HL-60 (cell line): ENCODE measurements at places on chromosomes 4 and X.

- DNase-seq = peak; percentile 92
Measured at GRCh38 chr4:76090241-76090691, 15.8 kb downstream of the ART3 start.

DNA sequence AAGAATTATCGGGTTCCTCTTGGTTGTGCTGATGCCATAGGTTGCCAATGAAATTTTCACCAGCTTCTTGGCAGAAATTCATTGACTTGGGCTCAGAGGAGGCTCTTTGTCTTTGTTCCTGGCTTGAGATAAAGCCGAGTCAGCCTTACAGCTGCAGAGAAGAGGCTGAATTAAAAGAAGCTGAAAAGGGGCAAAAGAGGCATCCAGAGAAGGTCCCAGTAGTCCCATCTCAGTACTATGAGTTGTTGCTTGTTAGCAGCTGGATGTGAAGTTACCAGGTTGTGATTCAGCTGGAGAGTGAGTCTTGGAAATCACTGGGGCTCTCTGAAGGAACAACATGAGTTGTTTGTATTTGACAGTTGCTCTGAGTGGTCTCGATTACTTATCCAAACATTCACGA, 59.7 kb downstream of the SMAD1 start:
- DNase-seq = no peak

GRCh38 chr4:25291158-25291733, 21.3 kb upstream of the ZCCHC4 start:
- DNase-seq = no peak

GRCh38 chr4:166733686-166734085, 500.6 kb downstream of the SPOCK3 start:
- DNase-seq = no peak

DNA sequence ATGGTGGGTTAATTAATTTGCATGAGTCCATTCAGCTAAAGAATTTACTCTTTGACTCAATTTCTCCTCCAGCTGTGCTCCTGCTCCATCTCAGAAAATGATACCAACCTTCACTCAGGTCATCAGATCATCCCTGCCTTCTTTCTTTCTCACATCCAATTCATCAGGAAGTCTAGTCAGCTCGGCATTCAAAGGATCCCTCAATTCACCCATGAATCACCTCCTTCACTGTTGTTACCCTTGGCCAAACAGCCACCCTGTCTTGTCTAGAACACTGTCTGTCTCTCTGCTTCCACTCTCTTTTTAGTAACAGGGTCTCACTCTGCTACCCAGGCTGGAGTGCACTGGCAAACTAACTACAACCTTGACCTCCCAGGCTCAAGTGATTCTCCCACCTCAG, 337.4 kb upstream of the SFRP2 start:
- no peak for DNase-seq

DNA sequence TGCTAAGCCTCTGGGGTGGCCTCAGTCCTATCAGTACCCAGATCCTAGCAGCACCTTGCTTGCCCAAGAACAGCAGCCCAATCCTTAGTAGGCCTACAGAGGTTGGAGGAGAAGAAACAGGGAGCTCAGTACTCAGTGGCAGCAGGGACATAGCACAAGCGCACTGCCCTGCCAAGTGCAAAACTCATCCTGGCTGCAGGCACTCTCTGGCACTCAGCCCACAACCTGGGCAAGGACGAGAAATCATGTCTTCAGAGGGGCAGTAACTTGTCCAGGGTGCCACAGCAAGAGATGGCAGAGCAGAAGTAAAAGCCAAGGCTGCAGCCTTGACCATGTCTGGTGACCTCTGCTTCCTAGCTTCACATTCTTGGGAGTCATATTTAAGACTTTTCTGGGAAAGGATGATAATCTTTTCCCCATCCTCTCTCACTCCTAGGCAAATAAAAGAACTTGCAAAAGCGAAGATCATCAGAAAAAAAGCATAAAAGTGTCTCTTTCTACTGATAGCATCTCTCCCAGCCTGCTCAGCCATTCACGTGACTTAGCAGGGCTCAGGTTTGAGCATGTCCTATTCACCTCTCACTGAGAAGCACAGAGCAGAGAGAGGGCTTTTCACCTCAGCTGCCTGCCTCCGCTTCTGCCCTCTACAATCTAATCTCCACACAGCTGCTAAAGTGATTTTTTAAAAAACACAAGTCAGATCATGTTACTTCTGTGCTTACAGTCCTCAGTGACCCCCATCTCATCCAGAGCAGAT, 37.2 kb upstream of the MAGEA4 start:
- no peak for DNase-seq

- DNase-seq = no peak
Measured at GRCh38 chr4:185500035-185500434, 28.5 kb upstream of the CCDC110 start.

DNA sequence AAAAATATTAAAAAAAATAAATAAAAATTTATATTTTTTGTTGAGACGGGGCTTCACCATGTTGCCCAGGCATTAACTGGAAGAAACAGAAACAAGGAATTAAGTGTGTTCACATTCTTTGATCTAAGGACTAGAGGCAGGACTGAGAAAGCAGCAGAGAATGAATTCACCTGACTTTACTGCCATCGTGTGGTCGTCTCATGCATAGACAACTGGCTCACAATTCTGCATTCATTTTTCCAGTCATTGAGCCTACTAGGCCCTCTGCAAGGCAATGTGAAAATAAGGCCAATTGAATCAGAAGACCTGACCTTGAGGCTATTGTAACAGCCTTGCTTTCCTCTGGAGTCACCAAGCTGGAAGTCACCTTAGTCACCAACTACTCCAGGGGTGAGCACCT, 37.4 kb downstream of the LHFPL1 start:
- no peak for DNase-seq

- DNase-seq = no peak
Measured at GRCh38 chr4:5885733-5886132, 7.2 kb downstream of the CRMP1 start.

GRCh38 chr4:130143656-130144055, 1047.7 kb downstream of the C4orf33 start:
- DNase-seq = no peak

GRCh38 chr4:123976285-123976684, 579.7 kb downstream of the SPRY1 start:
- DNase-seq = no peak

DNA sequence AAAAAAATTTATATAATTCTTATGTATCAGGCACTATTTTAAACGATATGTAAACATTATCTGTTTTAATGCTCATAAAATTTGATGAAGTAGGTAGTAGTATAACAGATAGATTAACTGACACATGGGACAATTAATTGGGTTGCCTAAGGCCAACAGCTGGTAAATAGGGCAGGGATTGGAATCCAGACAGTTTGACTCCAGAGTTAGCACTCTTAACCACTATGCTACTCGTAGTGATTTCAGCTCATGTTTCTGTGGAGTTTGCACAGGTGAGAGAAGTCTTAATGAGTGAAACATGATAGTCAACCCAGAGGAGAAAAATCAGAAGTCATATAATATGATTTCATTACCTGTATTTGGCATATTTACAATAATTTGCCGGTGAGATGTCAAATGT, 126.0 kb upstream of the WDFY3 start:
- DNase-seq = no peak

DNA sequence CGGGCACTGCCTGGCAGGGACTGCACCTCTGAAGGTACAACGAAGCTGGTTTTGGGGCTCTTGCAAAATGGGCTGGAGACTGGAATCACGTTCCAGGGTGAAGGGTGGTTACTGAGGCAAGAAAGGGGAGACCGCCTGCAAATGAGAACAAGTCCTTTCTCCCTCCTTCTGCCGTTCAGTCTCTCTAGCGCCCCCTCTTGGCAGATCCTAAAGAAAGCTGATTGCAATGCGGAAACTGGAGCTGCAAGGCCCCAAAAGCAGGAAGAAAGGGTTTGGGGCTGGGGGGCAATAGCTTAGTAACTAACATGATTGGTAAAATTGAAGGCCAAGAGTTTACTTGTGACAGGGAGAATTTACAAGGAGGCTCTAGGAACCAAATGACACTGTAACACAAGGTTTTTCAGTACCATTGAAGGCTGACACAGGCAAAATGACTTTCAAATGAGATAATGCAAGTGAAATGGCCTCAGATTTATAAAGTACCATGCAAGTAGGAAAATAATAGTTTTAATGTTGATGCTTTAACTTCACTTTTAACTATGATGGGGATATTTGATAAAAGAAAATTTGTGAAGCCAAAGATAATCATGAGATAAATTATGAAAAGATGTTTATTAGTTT, 222.7 kb upstream of the HAND2 start:
- peak; percentile 67 for DNase-seq

DNA sequence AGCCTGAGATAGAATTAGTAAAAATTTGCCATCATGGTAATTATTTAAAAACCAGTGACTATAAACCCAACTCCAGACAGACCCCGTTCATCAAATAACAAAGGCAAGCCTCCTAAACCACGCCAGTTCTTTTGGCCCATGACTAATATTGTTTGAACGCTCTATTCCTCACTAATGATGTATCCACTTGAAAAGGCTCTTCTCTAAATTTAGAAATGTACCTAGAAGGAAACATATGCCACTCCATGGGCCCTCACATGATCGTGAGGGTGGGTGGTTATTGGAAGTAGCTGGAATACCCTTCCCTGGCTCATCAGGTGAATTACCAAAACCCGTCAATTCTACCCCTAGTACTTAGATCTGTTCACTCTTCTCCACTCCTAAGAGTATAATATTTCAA, 249.2 kb downstream of the COL25A1 start:
- DNase-seq = no peak
